ENCODE measurements at places on chromosomes 11 and 22.

GRCh38 chr11:108873310-108873709 lies 208.4 kb downstream of the DDX10 start:
- no peak for DNase-seq

DNA sequence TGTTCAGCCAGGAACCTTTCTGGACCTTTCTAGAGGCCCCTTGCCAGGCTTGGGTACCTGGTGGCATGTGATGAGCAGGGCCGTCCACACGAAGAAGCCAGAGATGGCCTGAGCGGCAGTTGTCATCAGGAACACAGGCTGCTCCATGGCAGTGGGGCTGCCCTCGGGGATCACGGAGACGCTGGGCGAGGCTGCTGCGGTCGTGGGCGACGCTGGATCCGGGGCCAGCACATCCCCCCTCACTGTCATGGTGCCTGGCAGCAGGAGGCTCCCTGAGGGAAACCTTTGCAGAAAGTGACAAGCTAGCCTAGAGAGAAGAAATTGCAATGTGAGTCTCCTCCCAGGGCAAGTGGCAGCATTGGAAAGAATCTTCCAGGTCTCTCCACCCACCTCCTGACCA lies 25.1 kb downstream of the TMEM184B start:
- no peak for DNase-seq

- no peak for DNase-seq
Observed at GRCh38 chr11:124791626-124792341, 8.4 kb downstream of the MSANTD2 start.

DNA sequence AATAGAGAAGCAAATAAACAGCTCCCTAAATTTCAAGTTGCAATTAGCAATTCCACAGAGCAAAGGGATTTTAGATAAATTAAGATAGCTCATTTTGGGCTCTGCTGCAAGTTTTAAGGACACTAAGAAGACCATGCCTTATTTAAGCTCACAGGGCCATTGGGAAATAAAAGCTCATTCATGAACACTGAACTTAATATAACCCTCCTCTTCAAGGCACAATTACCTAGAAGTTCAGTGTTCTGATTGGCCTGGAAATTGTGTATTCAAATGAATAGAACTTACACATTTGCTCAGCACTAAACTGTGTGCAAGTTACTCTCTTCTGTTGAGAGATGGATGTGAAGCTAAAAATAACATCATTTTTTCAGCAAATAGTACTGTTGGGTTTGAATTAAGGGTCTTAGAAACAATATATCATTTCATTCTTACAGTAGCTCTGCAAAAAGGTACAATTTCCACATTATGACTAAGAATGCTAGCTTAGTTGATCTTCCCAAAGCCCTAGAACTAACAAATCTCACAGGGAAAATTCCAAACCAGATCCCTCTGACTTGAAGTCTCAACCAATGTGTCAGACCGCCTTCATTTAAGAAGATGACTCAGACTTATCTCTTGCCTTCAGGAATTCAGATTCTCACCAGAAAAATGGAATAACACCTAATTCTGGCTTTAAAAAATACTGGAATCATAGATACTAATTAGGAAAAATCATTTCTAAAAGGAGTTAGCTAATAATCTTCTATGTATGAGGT lies 87.4 kb upstream of the LRRC55 start:
- no peak for DNase-seq

- DNase-seq, result no peak
Observed at GRCh38 chr11:118047749-118048148, 29.1 kb upstream of the TMPRSS4 start.

- DNase-seq, result no peak
Observed at GRCh38 chr22:44448271-44448830, 49.7 kb downstream of the RTL6 start.

DNA sequence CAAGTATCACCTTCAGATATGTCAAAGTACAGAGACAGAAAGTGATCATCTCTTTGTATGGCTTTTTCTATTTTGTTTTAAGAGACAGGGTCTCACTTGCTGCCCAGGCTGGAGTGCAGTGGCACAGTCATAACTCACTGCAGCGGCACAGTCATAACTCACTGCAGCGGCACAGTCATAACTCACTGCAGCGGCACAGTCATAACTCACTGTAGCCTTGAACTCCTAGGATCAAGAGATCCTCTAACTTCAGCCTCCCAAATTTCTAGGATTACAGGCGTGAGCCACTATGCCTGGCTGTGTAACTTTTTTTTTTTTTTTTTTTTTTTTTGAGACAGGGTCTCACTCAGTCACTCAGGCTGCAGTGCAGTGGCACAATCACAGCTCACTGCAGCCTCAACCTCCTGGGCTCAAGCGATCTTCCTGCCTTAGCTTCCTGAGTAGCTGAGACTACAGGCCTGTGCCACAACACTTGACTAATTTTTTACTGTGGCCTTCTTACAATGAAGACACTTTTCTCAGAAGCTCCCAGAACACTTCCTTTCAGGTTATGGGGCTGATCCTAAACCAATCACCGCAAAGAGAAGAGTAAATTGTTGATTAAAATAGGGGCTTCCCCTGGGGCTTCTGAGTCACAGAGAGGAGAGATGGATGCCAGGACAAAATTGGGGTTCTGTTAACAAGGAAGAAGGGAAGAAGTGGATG lies 9.0 kb upstream of the HIKESHI start:
- no peak for DNase-seq

GRCh38 chr11:39365809-39366436 lies 2093.5 kb downstream of the LRRC4C start:
- no peak for DNase-seq

DNA sequence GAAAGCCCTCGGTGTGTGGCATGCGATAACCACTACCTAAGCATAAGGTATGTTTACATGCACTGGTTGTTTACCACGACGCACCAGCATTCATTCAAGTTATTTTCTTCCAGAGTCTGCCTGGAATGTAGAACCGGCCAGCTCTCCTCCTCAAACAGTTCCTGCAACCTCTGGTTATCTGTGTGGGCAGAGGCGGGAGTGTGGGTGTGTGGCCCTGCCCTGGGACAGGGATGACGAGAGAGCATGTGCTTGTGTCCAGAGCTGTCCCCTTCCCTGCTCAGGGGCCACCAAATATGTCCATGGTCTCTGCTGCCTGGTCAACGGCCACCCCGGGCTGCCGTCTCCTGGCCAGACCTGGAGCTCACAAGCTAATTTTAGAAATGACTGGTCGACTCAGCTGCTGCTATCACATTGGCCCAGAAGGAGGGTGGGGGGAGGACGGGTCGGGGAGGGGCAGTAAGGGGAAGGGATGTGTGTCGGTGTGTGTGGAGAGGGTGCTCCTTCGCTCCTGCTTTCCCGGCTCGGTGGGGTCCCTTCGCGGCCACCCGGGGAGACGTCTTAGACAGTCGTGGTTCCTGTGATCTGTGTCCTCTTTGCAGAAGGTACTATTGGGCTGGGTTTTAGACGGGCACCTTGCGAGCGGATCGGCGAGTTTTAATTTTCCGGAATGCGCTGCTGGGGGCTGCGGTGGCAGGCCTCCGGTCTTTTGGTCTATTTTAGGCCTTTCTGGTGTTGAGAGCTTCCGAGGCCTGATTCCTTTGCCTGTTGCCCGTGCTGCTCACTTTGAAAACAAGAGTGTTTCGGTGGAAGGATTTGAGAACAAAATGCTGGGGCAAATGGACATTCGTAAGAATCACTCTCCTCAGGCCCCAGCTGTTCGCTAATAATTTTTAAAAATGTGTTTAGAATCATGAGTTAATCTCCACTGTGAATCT lies at the start of gene MYO18B:
MYO18B (plus strand) TSS at position 497 of the 935 bp plus-strand sequence. CDS start 18,905 bp downstream, outside the sequence.
- DNase-seq, result no peak

DNA sequence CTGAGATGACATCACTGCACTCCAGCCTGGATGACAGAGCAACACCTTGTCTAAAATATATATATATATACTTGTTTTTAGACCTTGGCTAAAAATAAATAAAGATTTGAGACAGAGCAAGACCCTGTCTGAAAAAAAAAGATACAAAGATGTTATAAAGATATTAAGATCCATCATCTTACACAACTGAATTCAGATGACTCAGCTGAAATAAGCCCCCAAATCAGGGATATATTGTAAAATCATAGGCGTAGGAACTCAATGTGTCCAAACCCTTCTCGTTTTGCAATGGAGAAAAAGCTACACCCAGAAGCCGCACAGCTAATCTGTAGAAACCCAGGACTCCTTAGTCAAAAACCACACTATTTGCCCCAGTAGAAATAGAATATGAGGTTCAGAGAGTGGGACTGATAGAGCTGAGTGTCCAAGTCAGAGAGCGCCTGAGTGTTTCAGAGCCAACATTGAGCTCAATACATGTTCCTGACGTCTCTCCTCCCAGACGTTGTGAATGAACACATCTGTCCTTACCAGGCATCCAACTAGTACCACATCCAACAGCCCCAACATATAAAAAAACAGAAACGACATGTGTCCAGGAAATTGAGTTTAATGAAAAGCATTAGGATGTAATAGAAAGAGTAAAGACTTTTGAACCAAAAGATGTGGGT lies 207.9 kb upstream of the BLID start:
- no peak for DNase-seq

GRCh38 chr11:47337229-47337924 lies 15.1 kb downstream of the MYBPC3 start:
- DNase-seq, result no peak

DNA sequence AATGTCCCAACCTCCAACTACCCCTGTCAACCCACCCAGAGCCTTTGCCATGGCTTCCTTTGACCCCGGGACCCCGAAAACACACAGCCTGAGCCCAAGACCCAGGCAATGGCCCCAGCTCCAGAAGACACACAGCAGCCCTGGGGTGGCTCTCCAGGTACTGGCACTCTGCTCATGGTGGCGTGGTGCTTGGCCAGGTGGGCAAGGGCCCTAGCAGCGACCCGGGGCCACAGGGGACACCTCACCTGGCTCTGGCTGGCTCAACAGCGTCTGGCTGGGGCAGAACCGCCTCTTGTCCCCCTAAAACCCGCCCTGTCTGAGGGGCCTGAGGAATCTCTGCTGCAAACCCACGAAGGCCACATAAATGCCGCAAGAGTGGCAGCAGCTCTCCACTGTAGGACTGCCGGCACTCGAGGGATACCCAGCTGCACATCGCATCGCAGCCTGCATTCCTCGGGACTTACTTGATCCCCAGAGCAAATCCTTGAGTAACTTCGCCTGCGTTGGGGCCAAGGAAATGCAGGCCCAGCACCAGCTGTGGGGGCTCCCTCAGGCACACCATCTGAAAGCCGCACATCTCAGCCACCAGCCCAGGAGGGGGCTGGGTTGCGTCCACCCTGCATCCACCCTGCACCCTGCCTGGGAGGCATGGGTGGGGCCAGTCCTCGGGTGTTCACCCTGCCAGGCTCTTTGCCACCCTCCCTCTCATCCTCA lies 23.1 kb upstream of the GNB1L start:
- DNase-seq, result no peak

GRCh38 chr11:45921561-45922424 lies 663 bp upstream of the LARGE2 start:
- no peak for DNase-seq

- DNase-seq, result no peak
Observed at GRCh38 chr11:58674609-58675008, 52.1 kb downstream of the CNTF start.

DNA sequence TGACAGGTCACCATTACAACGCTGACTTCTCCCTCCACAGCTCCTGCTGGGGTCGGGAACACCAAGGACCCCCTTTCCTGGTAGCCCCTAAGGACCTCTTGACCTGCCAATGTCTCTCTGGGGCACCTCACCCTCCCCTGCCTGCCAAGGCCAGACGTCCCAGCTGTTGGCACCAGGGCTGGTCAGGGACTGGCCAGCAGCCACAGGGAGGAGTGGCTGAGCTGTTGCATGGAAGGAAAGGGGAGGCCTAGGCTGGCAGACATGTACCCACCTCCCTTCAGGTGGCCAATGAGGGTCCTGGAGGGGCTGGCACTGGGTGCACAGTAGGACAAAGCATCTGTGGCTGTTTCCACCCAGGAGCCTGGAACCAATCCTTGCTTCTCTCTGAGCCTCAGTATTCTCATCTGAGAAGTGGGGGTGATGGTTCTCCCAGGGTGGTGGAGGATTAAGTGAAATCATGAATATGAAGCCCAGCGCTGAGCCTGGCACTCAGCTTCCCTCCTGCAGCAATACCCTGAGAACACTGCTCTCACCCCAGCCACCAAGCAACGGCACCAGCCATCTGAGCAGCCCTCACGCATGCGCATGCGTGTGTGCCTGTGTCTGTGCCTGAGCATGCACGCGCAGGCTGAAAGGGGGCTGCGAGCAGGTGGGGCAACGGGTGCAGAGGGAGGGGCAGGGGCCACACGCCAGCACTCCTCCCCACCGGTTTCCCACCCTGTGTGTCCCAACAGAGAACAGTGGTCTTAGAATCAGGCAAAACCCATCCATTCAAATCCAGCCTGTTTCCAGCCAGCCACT lies 5.9 kb downstream of the KCNJ4 start:
- DNase-seq, result no peak

GRCh38 chr11:62048100-62048499 lies 75.7 kb upstream of the INCENP start:
- no peak for DNase-seq

DNA sequence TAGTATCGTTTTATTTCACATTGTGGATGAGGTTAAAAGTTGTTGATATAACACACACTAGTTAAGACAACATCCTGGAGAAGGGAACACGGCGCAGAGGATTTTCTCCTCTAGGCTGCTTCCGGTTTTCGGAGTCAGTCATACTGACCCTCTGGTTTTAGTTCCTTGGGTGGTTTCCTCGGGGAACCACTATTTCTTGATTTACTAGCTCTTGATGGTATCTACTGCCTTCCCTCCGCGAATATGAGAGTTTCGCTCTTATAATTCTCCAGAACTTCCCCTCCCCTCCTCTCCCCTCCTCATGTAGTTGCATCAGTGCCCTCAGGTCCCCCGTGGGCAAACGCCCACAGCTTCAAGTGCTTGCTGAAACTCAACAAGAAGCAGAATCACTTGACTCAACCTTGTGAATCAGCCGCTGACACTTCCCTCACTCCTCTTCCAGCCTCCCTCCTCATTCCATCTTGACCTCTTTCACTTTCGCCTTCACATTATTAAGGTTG lies 15.9 kb upstream of the APOBEC3A start:
- DNase-seq, result peak; percentile 61

DNA sequence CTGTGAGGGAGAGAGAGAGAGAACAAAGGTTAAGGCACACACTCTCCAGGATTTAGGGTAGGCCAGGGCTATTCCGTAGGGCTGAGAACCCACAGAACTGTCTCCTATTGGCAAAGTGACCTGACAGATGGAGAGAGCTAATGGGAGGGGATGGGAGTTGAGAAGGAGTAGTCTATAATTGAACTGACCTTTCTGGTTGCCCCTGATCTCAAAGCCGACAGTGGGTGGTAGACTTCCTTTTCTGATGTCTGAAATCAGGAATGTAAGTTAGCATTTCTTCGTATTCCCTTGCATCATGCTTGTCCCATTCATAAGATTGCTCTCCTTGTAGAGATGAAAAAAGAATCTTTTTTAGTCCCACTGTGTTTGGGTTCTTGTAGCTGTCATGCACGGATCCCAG lies 210.1 kb downstream of the NTM start:
- DNase-seq, result no peak

GRCh38 chr11:63915961-63916836 lies 765 bp downstream of the RCOR2 start:
- no peak for DNase-seq

DNA sequence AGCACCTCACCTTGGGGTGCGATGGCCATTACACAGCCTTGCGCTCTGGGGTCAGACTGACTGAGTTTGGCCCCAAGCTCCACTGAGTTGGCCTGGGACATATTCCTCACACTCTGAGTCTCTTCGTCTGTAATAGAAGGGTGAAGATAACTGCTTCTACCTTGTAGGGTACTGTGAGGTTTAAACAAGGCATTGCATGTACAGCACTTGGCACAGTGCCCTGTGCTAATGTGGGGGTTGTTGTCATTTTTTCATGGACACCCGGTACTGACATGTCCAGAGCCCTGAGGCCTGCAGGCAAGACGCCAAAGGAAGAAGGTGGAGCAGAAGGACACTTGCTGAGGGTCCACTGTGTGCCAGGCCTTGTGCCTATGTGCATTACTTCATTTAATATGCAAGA lies 50.7 kb downstream of the OTOG start:
- DNase-seq, result no peak

Data from stimulated activated CD4-positive, alpha-beta T cell treated with anti-CD3 and anti-CD28 coated beads, Interleukin-12 subunit alpha, Interleukin-12 subunit beta, amount 100 ng/mL, for 24 hours (primary cell).